ENCODE measurements at places on chromosomes 5 and 9.

- DNase-seq, result no peak
These were observed 11.0 kb upstream of the PCDHB15 start for GRCh38 chr5:141234109-141234667.

- DNase-seq, result no peak
These were observed 33.3 kb downstream of the ACOT12 start for GRCh38 chr5:81360640-81361039.

- DNase-seq, result no peak
These were observed 221.8 kb downstream of the ENC1 start for GRCh38 chr5:74418709-74419108.

GRCh38 chr9:110583237-110583636 is 3.7 kb upstream of the SVEP1 start:
- DNase-seq, result no peak

DNA sequence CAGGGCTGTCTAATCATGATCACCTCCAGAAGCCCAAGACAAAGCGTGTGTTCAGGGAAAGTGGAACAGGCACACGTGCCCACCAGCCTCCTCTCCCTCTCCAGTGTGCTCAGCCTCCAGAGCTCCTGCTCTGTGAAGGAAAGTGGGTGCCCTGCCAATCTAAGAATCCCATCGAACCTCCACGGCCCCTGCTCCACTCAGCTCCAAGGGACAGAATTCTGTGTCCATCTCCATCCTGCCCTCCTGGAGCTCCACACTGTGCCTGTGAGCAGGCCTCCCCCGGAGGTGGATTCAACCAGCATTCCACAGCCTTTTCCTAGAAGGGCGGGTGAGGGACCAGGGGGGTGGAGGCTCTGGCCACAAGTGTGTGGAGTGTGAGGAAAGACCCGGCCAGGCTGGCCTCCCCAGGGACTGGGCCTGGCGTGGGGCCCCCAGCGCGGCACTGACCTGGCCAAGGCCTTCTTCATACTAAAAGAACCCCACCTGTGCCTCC is 6.0 kb downstream of the EEIG1 start:
- DNase-seq, result no peak

DNA sequence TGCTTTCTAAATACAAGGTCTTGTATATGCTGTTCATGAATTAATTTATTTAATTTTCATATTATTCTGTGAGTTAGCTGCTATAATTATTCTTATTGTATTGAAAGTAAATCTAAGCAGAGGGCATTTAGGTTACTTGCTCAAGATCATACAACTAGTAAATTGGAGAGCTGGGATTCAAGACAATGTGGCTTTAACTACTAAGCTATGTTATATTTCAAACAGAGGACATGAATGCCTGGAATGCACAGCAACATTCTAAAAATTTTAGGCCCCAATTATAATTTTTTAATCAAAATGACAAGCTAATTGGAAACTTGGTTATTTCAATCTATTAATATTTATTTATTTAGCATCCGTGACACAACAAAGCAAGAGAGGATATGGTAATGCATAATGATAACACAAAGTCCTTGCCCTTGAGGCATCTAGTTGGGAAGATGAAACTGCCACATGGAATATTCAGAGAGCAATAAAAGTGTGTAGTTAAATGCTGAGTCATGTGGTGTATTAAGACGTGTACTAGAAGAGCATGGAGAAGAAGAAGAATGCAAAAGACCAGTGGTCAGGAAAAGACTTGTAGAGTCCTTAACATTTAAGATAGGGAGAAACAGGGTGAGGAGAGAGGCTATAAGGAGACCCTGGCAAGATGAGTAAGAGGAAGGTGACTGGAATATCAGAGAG is 24.4 kb downstream of the CTXN3 start:
- no peak for DNase-seq

- DNase-seq, result no peak
These were observed 17.2 kb downstream of the TRIM14 start for GRCh38 chr9:98101868-98102273.

GRCh38 chr9:116156621-116157314 is 3.2 kb downstream of the PAPPA start:
- peak; percentile 57 for DNase-seq

DNA sequence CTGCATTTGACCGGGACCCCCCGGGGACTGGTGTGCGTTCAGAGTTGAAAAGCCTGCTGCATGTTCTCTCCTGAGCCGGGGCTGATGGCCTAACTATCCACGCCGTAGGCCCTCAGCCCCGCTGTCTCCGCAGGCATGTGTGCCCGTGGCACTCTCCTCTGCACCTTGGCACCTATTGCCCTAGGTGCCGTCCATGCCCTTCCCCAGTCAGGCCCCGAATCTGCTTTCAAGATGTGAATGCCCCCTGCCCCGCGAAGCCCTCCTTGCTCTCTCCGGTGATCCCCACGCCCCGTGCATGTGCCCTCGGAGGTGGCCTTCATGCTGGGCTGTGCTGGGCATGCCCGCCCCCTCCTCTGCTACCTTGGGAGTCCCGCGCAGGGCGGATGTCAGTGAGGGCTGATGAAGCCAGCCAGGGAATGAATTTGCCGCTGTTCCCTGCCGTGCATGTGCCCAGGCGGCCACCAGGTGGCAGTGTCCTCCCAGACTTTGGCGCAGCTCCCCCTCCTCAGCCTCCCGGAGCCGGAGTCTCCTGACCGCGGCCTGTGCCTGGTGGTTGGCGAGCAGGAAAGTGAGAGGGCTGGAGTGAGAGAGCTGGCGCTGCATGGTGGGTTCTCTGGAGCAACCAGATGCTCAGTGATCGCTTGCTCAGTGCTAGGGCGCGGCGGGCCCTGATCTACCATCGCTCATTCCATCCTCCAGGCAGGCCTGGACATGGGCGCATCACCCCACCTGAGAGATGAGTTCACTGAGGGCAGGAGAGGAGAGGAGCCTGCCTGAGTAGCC is 112.9 kb upstream of the LMX1B start:
- peak; percentile 84 for DNase-seq

DNA sequence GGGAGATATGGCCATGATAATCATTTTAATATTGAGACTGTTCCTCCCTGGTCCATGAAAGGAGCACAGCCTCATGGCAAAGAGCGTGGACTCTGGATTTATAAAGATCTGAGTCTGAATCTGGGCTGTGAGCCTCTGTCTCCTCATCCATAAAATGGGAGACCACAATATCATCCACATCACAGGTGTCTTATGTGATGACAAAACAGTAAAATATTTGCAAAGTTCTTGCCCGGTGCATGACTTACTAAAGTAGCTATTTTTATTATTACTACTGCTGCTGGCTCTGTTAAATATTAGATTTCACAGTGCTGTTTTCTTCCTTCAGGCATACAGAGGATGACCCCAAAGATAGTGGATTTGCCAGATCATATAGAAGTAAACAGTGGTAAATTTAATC is 74.1 kb downstream of the TEK start:
- DNase-seq, result no peak

DNA sequence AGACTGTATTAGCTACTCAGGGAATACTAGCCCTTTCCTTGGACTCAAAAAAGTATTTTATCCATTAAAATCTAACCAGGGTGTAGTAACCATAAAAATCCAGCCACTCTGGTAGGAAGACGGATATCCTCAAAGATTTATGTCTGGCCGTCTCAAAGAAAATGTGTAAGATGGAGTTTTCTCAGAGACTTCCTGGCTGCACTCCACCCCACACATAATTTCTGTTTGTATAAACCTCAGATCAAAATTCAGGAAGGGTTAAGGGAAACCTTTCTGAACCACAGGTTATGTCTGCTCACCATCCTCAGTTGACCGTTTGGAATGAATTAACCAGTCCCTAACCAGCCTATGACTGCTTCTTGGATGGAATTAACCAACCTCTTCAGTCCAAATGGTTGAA is 13.8 kb upstream of the SMIM23 start:
- DNase-seq, result no peak

DNA sequence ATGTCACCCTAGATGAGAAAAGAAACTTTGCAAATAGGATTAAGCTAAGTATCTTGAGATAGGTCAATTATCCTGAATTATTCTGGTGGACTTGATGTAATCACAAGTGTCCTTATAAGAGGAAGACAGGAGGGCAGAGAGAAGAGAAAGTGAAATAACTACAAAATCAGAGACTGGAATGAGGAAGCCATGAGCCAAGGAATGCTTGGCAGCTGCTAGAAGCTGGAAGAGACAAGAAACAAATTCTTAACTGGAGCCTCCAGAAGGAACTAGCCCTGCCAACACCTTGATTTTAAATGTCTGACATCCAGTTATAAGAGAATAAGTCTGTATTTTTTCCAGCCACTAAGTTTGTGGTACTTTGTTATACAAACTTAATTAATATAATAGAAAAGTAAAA is 480.0 kb downstream of the NR2F1-AS1 start:
- DNase-seq, result peak; percentile 22

DNA sequence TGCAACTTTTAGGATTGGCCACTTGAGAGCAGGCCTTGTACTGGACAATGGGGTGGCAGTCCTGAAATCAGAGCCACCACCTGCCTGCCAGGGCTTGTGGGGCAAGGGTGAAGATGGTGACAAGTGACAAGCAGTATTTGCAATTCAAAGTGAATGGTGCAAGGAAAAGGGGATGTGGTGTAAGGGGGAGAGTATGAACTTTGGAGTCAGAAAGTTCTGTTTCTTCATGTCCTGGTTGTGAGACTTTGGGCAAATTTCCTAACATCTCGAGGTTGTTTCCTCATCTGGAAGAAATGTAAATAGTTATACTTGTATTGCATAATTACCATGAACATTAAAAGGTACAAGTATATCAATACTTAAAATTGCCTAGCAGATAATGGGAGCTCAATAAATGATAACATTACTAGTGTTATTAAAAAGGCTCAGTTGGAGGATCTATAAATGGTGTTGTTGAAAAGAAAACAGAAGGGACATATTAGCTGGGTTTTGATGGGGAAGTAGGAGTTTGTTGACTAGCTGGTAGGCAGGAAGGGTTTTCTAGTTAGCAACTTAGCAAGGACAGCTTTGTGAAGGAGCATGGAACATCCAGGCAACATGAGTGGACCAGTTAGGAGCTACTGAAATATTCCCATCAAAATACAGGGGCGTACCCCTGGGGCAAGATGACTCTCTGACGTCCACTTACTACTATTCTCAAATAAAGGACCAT is 21.3 kb upstream of the MEGF9 start:
- no peak for DNase-seq

GRCh38 chr5:134512661-134512999 is 12.8 kb upstream of the JADE2 start:
- DNase-seq, result no peak

DNA sequence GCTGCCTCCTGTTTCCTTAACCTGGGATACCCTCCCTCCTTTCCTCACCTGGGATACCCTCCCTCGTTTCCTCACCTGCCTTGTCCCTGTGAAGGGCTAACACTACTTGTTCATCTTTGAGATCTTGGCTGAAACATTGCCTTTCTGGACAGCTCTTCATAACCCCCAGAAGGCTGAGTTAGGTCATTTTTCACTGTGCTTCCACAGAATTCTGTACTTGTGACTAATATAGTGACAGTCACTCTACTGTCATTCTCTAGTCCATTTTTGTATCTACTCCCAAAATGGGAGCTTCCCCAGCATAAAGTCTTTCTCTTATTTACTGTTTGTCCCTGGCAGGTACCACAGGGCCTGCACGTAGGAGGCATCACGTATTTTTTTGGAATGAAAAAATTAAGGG is 21.5 kb upstream of the DAB2 start:
- no peak for DNase-seq

DNA sequence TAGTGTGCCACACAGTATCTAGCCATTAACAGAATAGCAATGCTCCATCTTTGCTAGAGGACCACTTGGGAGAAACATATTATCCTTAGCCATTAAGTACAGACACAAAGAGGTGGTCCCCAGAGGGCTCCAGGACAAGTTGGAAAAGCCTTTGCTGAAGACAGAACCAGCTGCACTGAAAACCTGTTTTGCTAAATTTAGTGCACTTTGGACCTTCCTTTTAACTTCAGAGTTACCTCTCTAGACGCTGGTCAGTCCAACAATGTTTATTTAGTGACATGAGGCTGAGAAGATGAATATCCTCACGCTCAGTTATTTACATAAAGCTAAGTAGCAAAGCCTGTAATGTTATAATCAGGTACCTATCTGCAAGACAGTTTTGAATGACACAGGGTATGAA is 265.0 kb upstream of the ZNF608 start:
- DNase-seq, result peak; percentile 58

- no peak for DNase-seq
These were observed 96.7 kb downstream of the SUSD1 start for GRCh38 chr9:112078432-112078831.

DNA sequence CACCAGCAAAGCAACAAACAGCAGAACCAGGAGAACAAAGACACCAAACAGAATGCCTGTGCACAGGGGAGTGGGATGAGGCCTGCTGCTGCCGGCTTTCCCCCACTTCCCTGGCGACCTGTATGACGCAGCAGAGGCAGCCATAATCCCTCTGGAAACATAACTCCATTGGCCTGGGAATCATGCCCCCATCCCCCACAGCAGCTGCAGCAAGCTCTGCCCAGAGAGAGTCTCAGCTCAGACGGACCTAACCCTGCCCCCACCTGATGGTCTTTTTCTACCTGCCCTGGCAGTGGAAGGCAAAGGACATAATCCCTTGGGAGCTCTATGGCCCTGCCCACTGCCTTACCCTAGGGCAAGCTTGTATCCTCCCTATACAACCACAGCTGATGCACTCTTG is 81.8 kb upstream of the FANCC start:
- DNase-seq, result no peak

DNA sequence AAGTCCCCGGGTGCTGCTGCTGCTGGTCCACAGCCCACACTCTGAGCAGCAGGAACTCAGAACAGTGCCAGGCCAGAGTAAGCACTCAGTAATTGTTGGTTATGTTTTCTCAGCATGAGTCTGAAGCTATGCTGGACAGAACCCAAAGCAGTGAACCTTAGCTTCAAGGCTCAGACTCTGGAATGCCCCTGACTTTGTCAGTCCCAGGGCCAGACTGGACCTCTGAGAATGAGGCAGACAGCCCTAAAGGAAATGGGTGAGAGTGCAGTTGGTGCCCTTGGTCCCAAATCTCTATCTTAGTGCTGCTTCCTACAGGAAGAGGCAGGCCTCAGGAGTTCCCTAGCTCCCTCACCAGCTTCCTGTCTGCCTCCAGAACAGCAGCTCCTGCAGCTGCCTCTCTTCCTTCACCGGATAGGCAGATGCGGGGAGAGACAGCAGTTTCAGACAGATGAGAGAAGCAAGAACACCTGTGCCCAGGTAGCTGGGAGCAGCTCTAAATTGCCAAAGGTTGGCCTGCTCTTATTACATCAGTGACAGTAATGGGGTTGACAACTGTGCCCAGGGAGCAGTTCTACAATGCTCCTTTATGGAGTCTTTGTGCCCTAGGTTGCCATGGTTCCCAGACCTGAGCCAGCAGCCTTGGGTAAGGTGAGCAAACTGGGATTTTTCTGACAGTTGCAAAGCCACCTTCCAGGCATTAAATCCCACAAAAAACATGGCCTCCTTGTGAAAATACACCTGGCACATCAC is 82.2 kb upstream of the CXCL14 start:
- peak; percentile 12 for DNase-seq

Measured in T47D (cell line).